ENCODE measurements at places on chromosomes 7 and 10.
A peak's percentile ranks its signal among the peaks of the same experiment; 100 is the strongest.

GRCh38 chr10:108849688-108850087 lies 1073.6 kb downstream of the XPNPEP1 start:
- no peak for DNase-seq

DNA sequence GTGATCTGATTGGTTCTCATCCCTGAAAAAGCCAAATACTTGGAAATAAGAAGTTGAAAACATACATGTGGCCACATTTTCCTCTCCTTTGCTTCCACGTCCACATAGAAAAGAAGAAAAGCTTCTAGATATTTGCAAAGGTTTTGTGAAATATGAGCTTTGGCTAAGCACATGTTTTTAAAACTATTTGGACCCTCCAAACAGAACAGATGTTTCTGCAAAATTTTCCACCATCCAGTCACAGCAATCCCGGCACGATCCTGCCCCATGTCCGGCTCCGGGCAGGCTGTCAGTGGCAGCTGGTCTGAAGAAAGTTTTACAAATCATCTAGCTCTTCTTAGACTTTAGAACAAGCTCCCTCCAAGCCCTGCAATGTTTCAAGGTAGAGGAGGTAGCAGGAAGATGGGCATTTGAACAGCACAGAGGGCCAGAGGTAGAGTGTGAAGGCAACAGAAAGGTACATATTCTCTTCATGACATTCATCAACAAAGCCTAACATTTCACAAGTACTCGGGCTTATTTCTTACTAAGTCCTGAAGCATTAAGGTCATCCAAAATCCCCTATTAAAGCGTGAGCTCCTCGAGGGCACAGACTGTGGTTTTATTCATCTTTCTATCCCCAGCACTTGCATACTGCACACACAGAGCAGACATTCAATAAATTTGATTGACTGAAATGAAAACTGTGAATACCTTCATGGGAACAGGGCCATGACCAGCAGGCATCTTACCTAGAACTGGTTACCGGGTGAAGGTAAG lies 110.1 kb downstream of the JAZF1 start:
- DNase-seq: no peak

- DNase-seq: no peak
These were observed 247.8 kb downstream of the CELF2 start for GRCh38 chr10:11265484-11265883.

DNA sequence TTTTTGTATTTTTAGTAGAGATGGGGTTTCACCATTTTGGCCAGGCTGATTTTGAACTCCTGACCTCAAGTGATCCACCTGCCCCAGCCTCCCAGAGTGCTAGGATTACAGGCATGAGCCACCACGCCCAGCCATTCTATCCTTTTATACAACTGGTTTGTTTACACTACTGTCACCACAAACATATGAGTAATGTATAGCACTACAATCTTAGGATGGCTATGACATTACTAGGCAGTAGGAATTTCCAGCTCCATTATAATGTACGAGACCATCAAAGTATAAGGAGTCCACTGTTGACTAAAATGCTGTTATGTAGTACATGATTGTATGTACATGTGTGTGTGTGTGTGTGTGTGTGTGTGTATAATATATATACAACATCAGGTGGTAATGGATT lies 1126.1 kb upstream of the LRRN3 start:
- no peak for DNase-seq

DNA sequence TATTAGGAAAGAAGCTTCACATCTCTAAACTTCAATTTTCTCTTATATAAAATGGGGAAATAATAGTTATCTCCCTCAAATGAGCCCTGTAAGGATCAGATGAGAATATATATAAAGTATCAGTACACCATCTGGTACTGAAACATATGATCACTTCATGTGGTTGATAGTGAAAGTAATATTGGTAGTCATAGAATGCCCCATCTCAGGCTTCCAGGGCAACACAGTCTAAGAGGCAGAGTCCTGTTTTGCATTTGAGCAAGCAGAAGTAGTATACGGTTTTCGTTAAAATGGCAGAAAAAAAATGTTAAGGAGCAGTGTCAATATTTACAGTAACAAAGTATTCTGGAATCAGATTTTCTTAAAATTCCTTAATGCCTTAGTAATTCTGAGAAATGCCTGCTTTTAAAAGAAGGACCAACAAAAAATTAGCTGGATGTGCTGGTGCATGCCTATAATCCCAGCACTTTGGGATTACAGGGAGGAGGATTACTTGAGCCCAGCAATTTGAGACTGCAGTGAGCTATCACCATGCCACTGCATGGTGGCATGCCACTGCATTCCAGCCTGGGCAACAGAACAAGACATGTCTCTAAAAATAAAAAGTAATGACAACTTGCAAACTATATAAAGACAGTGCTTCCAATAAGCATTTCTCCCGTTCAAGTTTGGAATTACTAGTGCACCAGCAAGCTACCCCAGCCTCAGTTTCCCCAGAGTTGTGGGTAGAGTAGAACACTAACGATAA lies 19.8 kb downstream of the KBTBD2 start:
- DNase-seq: no peak

GRCh38 chr10:101155896-101156295 lies 24.8 kb downstream of the TLX1 start:
- DNase-seq: no peak

DNA sequence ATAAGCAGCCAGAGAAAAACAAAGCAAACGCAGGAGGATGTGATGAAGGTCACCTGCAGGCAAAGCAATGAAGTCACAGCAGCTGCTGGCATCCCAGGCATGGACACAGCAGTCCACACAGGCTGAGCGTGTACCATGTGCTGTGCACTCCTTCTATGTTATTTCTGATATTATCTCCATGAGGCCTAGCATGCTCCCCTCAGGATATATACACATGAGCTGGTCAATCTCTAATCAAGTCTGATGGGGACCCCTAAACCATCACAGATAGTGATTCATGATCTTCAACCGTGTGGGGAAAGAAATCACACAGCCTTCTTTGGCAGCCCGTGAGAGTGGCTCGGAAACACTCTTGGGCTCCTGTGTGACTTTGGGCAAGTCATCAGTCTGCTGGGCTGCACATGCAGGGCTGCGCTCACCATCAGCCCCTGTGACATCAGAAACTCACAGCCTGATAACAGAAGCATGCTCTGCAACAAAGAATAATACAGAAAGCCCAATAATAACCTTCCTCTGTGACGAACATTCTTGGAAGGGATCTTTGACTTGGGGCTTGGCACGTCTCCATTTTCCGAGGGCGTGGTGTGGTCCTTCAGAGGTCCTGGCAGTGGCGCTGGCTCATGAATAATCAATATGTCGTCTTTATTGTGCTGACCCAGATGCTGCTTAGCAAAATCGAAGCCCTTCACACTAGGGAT lies 83.0 kb upstream of the ATP6V0A4 start:
- DNase-seq: no peak

GRCh38 chr10:97865488-97865887 lies 15.8 kb downstream of the GOLGA7B start:
- no peak for DNase-seq

DNA sequence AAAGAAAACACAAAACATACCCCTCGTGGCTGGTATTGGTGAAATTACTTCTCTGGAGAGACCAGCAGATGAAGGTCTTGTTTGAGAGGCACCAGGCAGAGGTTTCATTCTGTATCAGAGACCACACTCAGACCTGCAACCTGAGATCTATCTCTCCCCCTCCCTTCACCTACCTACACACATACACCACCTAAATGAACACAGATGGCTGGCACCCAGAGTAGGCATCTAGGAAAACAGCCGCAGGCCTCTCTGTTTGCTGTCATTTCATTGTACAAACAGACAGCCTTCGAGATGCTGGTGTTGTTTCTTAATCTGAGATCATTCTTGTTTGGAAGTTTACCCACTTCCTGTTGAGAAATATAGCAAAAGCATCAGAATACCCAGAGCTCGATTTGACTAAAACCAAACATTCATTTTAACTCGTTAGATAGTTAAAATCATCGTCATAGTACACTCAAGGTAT lies 173.9 kb upstream of the SLC25A13 start:
- no peak for DNase-seq

GRCh38 chr7:104951546-104951945 lies 62.5 kb upstream of the KMT2E start:
- DNase-seq: no peak

GRCh38 chr7:137946011-137946410 lies 55.9 kb downstream of the CREB3L2 start:
- no peak for DNase-seq

GRCh38 chr7:66507764-66508296 lies 120.9 kb upstream of the KCTD7 start:
- no peak for DNase-seq

GRCh38 chr10:116029826-116030225 lies 243.2 kb downstream of the GFRA1 start:
- DNase-seq: no peak

DNA sequence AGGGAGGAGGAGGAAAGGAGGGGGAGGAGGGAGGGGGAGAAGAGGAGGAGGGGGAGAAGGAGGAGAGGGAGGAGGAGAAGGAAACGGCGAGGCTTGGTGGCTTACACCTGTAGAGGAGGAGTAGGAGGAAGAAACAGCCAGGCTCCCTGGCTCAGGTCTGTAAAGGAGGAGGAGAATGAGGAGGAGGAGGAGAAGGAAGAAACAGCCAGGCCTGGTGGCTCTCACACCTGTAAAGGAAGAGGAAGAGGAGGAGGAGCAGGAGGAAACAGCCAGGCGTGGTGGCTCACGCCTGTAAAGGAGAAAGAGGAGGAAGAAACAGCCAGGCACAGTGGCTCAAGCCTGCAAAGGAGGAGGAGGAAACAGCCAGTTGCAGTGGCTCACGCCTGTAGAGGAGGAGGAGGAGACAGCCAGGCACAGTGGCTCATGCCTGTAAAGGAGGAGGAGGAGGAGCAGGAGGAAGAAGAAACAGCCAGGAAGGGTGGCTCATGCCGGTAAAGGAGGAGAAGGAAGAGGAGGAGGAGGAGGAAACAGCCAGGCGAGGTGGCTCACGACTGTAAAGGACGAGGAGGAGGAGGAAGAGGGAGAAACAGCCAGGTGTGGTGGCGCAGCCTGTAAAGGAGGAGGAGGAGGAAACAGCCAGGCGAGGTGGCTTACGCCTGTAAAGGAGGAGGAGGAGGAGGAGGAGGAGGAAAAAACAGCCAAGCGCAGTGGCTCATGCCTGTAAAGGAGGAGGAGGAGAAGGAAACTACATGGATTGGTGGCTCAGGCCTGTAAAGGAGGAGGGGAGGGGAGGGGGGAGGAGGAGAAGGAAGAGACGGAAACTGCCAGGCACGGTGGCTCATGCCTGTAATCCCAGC lies 14.9 kb upstream of the CRCP start:
- DNase-seq: peak; percentile 57

- DNase-seq: peak; percentile 24
These were observed 119.2 kb downstream of the GALNT11 start for GRCh38 chr7:152144557-152145245.

- DNase-seq: peak; percentile 13
These were observed 724 bp downstream of the CAPZA2 start for GRCh38 chr7:116862951-116863670.

DNA sequence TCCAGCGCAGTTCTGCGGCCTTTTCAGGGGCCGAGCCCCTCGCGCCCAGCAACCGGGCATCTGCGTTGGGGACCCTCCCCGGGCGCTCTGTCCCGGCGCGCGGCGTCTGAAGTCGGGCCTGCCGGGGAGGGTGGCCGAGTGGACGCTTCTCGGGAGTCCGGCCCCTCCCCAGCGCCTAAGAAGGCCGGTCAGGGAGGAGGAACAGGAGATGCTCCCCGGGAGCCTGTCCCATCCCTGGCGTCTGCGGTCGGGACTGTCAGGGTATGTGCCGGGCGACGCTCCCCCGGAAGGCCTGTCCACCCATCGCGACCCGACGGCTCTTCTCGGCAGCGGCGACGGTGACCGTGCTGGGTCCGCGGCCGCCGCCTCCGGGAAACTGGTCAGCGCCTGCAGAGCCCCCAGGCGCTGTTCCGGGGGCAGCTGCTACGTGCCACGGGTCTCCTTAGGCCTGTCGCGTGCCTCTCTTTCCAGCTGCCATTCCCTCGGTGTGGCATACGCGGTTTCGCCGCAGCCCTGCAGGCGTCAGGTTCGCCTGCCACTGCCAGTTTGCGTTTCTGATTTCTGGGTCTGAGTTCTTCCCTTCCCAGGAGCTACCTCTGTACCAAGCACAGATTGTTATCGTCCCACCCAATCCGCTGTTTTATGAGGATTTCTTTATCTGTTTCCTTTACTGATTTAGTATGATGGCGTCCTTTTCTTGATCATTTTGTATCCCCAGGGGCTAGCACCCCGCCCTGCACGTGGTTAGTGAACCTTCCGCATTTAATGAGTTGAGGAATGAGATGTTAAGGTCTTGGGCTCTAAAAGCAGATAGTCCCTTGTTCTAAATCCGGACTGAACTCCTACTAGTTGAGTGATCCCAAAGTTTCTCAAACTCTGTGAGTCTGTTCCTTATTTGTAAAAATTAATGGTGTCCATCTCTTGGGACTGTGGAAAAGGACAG lies 782 bp downstream of the IFIT5 start:
- DNase-seq: peak; percentile 55

DNA sequence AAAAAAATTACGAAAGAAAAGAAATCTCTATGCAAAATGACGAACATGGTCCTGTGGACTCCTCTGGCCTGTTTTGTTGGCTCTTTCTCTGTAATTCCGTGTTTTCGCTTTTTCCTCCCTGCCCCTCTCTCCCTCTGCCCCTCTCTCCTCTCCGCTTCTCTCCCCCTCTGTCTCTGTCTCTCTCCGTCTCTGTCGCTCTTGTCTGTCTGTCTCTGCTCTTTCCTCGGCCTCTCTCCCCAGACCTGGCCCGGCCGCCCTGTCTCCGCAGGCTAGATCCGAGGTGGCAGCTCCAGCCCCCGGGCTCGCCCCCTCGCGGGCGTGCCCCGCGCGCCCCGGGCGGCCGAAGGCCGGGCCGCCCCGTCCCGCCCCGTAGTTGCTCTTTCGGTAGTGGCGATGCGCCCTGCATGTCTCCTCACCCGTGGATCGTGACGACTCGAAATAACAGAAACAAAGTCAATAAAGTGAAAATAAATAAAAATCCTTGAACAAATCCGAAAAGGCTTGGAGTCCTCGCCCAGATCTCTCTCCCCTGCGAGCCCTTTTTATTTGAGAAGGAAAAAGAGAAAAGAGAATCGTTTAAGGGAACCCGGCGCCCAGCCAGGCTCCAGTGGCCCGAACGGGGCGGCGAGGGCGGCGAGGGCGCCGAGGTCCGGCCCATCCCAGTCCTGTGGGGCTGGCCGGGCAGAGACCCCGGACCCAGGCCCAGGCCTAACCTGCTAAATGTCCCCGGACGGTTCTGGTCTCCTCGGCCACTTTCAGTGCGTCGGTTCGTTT lies 83.5 kb upstream of the SLF2 start:
- no peak for DNase-seq

- no peak for DNase-seq
These were observed 93.5 kb downstream of the AKAP9 start for GRCh38 chr7:92034116-92034515.

DNA sequence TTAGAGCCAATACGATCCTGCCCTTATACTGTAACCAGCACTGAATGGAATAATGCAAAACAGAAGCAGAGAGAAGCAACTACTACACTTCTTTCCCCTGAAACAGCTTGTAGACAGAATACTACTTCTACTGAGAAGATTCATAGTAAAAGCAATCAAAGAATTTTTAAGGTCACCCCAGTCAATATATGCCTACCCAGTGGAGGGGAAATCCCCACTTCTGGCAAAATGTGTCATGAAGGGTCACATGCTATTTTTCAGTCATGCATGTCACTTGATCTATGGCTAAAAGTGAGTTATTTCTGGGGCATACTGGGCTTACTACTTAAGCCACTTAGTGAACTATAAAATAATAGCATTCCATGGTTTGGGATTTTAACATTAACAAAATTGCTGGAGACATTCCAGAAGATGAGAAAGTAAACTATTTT lies 25.6 kb downstream of the IRF5 start:
- DNase-seq: no peak

GRCh38 chr7:139916717-139917395 lies 87.8 kb downstream of the TBXAS1 start:
- DNase-seq: no peak

- no peak for DNase-seq
These were observed 69.3 kb downstream of the ABRAXAS2 start for GRCh38 chr10:124870854-124871425.
